Urinary bladder (tissue), 4 donors: ENCODE measurements at places on chromosomes 5 and 9. TPM values are rescaled to one million over a fixed set of nuclear protein-coding genes. Genes with fewer than 3 reads are reported as not detected.

FOXI1 gene
- total RNA-seq: not detected

EGR1 gene
- total RNA-seq: 12.8 TPM

SMIM32 gene
- total RNA-seq: not detected

CD14 gene
- total RNA-seq: 57.6 TPM

PAX5 gene
- total RNA-seq: 0.26 TPM

PCDHB4 gene
- total RNA-seq: 3.8 TPM

SPATA31C1 gene
- 0.16 TPM for total RNA-seq

KCNMB1 gene
- total RNA-seq: 10.8 TPM

CYLC2 gene
- not detected for total RNA-seq

ECM2 gene
- 64.1 TPM for total RNA-seq

SMIM33 gene
- total RNA-seq: not detected

- DNase-seq: no peak
Measured at GRCh38 chr9:101445353-101446029, 9.9 kb upstream of the ALDOB start.

DNA sequence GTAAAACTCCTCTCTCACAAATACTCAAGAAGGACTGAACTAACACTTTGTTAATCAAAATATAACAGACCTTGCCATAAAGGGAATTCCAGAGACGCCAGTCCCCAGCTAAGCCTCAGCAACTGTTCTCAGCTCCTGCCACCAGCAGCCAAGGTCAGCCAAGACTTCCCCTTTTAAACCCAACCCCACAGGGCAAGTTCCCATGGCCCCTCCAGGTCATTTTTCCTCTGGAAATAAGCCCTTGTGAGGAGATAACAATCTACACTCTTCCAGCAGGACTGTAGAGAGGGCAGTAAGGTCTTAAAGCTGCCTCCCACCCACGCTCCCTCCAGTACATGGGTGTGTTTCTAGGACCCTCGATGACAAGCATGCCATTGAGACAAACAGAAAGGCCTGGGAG is 78.3 kb downstream of the DPYSL3 start:
- no peak for DNase-seq

GRCh38 chr5:116521173-116521872 is 53.3 kb downstream of the SEMA6A start:
- no peak for DNase-seq

- DNase-seq: no peak
Measured at GRCh38 chr5:54859316-54859715, 126.1 kb downstream of the ESM1 start.

- no peak for DNase-seq
Measured at GRCh38 chr9:21995666-21996398, 1.2 kb downstream of the CDKN2B-AS1 start.

DNA sequence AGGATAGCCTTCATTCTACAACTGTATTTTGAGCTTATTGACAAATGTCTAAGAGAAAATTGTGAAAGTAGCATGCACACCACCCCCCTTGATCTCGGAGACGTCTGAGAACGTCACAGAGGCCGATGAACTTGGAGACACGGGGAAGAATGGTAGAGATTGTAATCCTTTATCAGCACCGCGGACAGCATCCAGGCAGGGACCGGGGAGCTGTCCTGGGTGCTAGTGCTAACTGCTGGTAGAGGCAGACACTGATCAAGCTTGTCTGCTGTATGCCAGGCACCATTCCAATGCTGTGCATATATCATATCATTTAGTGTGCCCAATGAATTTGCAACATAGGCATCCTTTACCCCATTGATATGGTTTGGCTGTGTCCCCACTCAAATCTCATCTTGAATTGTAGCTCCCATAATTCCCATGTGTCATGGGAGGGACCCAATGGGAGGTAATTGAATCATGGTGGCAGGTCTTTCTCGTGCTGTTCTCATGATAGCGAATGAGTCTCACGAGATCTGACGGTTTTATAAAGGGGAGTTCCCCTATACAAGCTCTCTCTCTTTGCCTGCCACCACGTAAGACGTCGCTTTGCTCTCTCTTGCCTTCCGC is 98.8 kb downstream of the LHX2 start:
- peak; percentile 23 for DNase-seq

DNA sequence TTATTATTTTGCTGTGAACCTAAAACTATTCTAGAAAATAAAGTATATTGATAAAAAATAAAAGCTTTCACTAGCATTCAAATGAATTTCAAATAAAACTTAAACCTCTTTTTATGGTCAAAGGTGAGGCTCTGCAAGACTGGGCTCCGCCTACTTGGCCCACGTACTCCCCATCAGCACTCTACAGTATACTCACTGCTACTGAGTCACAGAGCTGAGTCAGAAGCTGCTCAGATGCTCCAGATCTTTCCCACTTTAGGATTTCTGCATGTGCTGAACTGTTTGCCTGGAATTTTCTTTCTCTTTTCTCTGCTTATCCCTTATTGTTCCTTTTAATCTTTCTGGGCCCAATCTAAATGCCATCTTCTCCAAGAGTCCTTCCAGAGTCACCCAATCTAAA is 331.9 kb upstream of the CCNG1 start:
- DNase-seq: no peak

DNA sequence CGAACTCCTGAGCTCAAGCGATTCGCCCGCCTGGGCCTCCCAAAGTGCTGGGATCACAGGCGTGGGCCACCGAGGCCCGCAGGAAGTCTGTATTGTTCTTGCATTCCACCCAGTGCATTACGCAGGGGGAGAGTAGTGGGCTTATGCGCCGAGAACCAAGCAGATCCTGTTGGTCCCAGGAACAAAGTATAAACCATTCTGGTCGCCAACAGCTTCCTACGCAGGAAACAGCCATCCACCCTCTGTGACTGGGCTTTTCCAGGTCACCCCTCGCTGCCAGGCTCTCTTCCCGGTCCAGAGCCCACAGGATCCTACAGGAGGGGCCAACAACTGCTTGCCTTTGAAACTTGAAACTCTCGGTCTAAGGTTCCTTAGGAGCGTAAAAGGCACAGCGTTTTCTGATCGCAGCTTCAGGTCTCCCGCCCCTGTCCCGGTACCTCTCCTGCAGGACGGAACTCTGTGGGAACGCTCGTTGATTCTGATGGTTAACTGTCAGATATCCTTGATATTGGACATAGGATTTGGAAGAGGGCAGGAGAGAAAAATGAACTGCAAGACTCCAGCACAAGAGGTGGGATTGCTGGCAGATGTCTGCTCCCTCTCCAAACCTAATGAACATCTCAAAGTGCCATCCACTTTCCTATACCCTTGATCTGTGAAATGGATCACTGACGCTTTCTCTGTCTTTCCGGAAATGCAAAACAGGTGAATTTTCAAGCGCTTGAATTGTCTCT is 4.2 kb upstream of the ANXA2R start:
- DNase-seq: no peak

DNA sequence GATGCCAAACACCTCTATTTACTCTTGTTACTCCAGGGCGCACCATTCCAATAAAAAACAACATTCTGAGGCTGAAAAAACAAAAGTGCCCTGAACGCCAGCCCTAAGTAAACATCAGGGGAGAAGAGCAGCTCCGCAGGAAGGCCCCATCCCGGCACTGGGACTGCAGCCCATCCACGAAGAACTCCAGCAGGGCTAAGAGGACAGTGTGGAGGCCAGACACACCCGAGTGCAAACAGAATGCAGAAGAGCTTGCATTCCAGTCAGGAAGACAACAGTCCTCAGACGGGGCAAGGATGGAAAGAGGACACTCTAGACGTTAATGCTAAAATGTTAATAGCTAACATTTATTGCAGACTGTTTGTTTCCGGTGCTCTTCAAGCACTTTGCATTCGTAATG is 33.0 kb downstream of the FAM240B start:
- DNase-seq: no peak

DNA sequence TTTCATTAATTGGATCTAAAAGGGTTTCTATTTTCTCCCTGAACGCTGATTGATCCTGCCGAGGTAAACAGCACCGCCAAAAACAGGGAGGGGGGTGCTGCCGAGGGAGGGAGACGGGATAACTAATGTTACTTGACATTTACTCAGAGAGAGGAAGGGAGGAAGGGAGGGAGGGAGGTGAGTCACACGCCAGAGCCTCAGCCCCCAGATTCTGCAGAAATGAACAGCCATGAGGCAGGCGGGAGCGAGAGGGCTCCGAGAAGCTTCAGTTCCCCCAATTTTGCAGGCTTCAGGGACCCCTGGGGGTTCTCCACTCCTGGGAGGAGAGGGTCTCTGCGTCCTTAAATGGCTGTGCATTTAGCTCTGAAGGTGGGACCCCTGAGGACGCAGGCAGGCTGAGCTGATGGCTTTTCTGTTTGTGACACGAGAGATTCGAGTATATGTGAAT is 59.1 kb upstream of the IER5L start:
- no peak for DNase-seq

DNA sequence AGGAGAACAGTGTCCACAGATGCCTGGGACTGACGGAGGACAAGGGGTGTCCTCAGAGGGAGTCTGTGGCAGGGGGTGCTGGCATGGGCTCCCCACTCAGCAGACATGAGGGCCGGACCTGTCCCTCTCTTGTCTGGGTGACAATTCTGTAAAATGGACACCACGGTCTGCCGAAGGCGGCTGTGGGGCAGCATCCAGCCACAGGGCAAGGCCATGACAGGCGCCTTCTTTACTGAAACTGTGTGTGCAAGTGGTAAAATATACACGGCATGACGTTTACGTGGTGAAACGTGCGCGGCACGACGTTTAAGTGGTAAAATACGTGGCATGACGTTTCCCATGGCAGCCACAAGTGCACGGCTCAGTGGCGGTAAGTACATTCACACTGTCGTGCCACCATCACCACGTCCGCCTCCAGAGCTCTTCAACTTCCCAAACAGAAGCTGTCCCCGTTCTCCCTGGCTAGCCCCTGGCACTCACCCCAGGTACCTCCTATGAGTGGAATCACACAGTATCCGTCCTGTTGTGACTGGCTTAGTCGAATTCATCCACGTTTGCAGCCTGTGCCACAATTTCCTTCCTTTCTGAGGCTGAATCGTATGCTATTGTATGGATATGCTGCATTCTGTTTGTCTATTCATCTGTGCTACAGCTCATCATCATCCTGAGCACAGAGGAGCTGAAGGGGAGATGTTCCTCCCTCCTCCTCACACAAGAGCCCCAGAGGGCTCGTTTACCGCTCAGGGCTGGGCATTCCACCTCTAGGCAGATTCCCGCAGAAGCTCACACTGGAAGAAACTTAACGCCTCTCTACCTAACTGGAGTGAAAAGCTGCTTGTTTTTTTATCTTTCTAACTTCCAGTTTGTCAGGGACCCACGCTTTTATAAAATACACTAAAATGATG is 52.5 kb downstream of the COL23A1 start:
- DNase-seq: no peak

DNA sequence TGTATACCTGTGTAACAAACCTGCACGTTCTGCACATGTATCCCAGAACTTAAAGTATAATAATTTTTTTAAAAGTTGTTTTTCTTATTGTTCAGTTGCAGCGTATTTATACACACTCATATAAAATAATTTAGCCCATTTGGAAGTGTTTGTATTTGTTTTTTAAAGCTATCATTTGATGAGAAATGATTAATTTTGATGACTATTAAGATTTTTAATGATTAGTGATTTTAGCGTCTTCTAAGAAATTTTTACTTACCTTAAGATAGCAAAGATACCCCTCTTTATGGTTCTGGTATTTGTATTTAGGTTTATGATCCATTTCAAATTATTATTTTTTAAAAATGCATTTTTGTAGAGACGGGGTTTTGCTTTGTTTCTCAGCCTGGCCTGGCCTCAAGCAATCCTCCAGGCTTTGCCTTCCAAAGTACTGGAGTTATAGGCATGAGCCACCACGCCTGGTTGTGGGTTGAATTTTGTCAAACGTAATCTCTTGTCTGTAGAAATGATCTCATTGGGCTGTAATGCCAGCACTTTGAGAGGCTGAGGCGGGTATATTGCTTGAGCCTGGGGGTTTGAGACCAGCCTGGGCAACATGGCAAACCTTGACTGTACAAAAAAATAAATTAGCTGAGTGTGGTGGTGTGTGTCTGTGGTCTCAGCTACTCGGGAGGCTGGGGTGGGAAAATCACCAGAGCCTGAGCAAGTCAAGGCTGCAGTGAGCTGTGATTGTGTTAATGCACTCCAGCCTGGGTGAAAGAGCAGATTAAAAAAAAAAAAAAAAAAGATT is 26.9 kb downstream of the CSNK1G3 start:
- DNase-seq: no peak

DNA sequence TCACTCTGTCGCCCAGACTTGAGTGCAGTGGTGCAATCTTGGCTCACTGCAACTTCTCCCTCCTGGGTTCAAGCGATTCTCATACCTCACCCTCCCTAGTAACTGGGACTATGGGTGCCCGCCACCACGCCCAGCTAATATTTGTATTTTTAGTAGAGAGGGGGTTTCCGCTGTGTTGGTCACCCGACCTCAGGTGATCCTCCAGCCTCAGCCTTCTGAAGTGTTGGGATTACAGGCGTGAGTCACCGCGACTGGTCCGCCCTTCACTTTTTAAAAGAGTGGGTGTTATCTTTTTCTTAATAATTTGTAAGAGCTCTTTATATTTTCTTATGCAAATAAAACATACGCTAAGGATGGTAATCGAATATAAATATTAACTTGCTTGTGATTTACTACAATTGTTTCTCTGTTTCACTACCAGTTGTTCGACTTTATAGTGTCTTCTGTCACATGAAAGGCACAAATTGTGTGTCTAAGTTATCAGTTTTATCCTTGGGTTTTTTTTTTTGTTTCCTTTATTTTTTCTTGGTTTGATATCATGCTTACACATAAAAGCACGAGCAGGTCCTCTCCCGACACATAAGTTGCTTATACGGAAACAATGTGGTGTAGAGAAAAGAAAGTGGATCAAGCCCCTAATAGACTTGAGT is 1.9 kb upstream of the GPBP1 start:
- DNase-seq: no peak

- DNase-seq: no peak
Measured at GRCh38 chr5:54229041-54229780, 81.2 kb downstream of the ARL15 start.

- no peak for DNase-seq
Measured at GRCh38 chr5:72121780-72122445, 14.6 kb downstream of the MAP1B start.

DNA sequence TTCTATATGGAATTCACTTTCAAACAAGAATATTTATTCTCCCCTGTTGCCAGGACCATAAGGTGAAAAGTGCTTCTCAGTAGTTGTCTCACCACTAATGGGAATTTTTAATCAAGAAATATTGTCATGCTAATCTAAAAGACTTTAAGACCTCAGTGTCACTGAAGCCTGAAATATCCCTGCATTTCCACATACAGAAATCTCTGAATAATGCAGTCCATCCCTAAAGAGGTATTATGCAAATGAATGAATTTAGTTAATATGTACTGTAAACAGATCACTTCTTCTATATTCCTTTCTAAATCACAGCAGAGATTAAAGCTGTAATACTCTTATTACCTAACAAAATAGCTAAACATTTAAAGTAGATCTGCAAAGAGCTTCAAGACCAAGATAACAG is 531.1 kb upstream of the CDH6 start:
- DNase-seq: no peak

GRCh38 chr5:147483188-147483790 is 26.6 kb downstream of the DPYSL3 start:
- DNase-seq: no peak

GRCh38 chr5:126450907-126451306 is 27.7 kb downstream of the GRAMD2B start:
- no peak for DNase-seq
